ENCODE measurements at places on chromosomes 2 and 18.

DNA sequence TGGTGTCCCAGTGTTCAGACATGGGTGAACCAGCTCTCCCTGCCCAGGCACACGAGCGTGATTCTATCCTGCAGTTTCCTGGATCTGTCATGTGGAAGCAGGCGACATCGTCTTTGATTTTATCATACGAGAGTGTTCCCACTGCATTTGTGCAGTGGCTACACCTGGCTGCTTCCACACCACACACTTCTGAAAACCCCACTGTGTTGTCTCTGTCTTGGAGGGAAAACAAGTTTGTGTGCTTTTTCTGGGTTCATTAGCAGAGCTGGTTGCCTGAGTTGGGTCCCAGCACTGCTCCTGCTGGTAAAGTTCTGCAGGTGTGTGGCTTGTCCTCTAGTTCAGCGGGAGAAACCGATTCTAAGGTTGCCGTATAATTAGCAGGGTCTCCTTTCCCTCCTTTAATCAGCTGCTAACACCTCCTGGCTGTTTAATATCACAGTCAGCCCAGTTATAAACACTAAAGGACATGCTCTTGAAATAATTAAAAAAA is 58.5 kb upstream of the TWIST2 start:
- DNase-seq: no peak

DNA sequence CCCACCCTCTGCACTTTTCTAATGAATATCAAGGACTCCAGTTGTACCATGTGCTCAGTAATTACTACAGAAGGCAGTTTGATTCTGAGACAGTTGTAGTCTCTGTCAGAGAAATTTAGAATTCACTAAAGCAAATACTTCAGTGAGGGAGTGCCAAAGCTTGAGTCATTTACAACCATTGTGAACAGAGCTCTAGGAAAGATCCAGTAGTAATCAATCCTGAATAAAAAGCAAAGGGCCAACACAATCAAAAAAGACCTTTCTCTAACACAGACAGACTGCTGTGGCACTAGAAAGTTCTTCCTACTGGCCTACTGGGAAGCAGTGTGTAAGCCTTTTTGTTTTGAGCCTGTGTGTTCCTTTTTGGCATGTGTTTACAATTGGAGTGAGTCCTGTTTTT is 135.6 kb upstream of the UNC80 start:
- DNase-seq: no peak

- no peak for DNase-seq
These were observed 458.6 kb downstream of the KCNJ3 start for GRCh38 chr2:155157065-155157464.

GRCh38 chr18:48752478-48752877 is 198.3 kb downstream of the SMAD7 start:
- no peak for DNase-seq

- no peak for DNase-seq
These were observed 124.6 kb downstream of the NCK2 start for GRCh38 chr2:105869341-105869740.

DNA sequence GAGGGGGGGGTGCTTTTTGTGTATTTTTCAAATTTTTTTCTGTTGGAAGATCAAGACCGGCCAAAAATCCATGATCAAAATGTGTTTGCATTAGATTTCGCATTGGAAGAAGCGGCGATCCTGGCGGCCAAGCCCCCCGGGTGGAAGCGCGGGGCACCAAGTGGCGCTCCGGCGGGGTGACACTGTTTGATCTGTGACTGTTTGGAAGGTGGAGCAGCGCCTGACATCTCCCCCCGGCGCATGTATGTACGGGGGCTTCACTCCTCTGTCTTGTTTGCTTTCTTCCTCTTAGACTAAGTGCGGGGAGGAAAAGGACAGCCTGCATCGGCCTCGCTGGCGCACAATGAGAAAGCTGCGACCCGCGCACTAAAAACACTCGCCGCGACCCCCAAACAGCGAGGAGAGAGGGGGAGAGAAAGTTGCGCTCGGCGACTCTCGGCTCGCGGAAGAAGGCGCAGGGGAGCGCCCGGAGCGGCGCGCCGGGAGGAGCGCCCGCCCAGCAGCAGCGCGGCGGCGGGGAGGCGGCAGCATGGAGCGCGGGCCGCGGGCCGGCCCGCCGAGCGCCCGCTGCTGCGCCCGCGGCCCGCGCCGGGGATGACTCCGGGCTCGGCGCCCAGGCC is 515 bp downstream of the TSHZ1 start:
- peak; percentile 29 for DNase-seq

DNA sequence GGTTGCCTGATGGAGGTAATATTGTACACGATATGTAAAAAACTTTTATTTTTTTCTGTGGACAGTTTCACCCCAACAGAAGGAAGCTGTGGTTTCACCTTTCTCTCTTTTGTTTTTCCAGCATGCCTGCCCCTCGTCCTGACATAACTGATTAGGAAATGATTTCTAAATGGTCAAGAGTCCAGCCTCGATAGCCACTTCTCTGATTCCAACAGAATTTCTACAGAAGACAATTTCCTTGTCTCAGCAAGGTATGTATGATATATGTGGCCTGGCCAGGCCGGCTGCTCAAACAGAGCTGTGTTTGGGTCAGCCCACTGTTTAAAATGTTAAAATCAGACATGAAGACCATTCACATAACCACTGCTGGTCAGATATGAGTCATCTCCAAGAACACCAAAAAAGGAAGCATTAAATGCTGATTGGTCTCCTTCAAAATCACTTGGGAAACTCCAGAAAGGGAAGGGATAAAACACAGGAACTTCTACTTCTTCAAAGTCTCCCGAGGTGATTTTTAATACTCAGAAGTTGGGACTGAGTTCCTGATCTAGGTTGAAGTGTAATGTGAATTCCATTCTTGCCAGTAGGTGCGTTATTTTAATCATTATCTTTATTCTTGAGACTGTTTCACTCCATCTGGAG is 22.3 kb downstream of the ATP8B1 start:
- DNase-seq: no peak

DNA sequence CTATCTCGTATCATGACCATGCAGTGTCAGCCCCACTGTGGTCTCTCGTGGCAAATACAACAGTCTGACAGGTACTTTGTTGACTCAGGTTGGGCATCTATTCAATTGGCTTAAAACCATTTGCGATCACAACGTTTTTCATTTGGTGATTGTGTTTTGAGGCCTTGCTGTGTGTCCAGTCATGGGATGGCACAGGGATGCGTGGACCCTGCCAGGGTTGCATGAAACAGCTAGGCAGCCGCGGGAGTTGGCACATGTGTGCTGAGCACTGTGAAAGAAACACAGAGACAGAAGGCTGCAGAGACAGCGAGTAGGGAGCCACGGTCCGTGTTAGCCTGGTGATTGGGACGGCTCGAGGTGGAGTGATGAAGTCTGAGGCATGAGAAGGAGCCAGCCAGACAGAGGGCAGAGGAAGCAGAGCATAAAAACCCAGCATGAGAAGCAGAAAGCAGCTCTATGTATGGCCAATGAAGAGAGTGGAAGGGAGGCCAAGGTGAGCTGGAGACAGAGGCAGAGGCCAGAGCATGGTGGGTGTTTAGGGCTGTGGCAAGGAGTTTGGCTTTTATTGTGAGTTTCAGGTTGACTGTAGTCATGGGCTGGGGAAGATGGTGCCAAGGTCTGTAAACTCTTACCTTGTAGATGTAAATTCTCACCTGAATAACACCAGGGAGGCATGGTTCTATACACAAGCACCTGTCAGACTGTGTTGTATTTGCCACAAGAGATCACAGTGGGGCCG is 31.8 kb upstream of the IL1R1 start:
- peak; percentile 76 for DNase-seq

- DNase-seq: no peak
These were observed 327.0 kb upstream of the HS6ST1 start for GRCh38 chr2:128645631-128646030.

DNA sequence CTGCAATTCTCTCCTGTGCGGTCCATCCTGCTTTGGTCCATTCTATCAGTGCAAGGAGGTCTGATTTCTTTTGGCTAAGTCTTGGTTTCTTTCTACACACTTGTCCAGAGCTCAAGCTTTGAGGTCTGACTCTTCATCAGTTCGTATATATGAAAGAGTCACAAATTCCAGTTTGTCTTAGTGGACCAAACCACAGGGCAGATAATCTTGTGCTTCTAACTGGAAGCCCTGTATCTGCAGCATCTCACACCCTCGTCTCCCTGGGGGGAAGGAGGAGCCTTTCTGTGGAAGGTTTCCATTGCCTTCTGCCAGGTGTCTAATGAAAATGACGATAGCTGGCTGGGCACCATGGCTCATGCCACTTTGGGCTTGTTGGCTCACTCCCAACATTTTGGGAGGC is 148.5 kb downstream of the SPP2 start:
- no peak for DNase-seq

GRCh38 chr2:209517436-209517835 is 93.6 kb downstream of the MAP2 start:
- no peak for DNase-seq

DNA sequence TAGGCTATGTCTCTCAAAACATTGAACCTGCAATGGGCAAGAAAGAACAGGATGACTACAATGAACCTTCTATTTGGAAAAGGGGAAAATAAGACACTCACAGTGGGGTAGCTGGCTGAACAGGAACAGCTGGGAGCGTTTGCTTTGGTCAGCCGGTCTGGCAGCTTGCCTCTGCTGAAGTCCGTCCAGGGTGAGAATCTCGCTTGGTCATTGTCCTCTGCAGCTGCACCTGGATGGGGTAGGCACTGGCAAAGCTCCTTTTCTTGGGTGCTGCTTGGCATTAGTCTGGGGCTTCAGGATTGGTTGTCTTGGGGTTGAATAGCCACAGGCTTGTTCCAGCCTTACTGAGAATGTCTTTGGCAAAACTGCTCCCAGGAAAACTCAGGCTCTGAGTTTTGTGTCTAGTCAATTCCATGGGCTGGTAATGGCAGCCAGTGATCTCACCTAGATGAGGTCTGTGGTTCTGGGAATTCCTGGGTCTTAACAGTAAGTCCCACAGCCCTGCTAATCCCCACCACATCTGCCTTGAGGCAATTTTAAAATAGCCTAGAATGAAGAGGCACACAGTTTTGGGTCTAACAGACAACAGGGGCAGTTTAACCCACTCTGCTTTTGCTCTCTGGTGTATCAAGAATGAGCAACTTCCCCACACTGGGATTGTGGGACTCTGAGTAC is 13.4 kb downstream of the NEDD4L start:
- DNase-seq: no peak

GRCh38 chr18:49022311-49023161 is 71.8 kb upstream of the SMAD7 start:
- DNase-seq: no peak

All from activated CD4-positive, alpha-beta T cell treated with anti-CD3 and anti-CD28 coated beads, Interleukin-10, Interleukin-2, amounts not matched to agents 100 ng/mL and 50 ng/mL, durations not matched to agents 16 hours and 8 hours (primary cell).